ENCODE measurements at places on chromosomes 16 and 17. TPM values are rescaled to one million over a fixed set of nuclear protein-coding genes. Genes with fewer than 3 reads are reported as not detected.

The TEDC2 gene
- total RNA-seq, result not detected

The NXN gene
- 75.9 TPM for total RNA-seq

The RAB37 gene
- total RNA-seq, result 4.1 TPM

The KRT39 gene
- not detected for total RNA-seq

The CCL17 gene
- not detected for total RNA-seq

The ATF7IP2 gene
- total RNA-seq, result 13.3 TPM

The MT3 gene
- 4.3 TPM for total RNA-seq

The SRP68 gene
- 60.6 TPM for total RNA-seq

The SERPINF2 gene
- total RNA-seq, result 2.9 TPM

The PRSS33 gene
- not detected for total RNA-seq

The ZNF263 gene
- total RNA-seq, result 51.3 TPM

The CCL14 gene
- 24.4 TPM for total RNA-seq

The EVPL gene
- 8.0 TPM for total RNA-seq

The SMIM36 gene
- not detected for total RNA-seq

The HOXB1 gene
- 0.27 TPM for total RNA-seq

The RTN4RL1 gene
- total RNA-seq, result 0.55 TPM

The ABCC3 gene
- total RNA-seq, result 1.2 TPM

The PITPNM3 gene
- 13.6 TPM for total RNA-seq

The RAB34 gene
- total RNA-seq, result 205 TPM

The MYH1 gene
- not detected for total RNA-seq

The TBC1D3I gene
- total RNA-seq, result not detected

The CBLN1 gene
- total RNA-seq, result 0.55 TPM

The CRHR1 gene
- total RNA-seq, result not detected

The MYO15B gene
- total RNA-seq, result 33.9 TPM

The ABCA10 gene
- 9.7 TPM for total RNA-seq

The OTOP3 gene
- total RNA-seq, result not detected

The CIBAR2 gene
- not detected for total RNA-seq

The SYT17 gene
- total RNA-seq, result 2.5 TPM

The CAPNS2 gene
- 0.83 TPM for total RNA-seq

The MNT gene
- total RNA-seq, result 7.7 TPM

The SLFN12 gene
- total RNA-seq, result 7.8 TPM

The RHBDL3 gene
- total RNA-seq, result 0.82 TPM

The PTX4 gene
- not detected for total RNA-seq

The FADS6 gene
- total RNA-seq, result not detected

The CDH16 gene
- not detected for total RNA-seq

The RAB11FIP4 gene
- 0.66 TPM for total RNA-seq

The CES1 gene
- 51.5 TPM for total RNA-seq

The PLLP gene
- 3.2 TPM for total RNA-seq

All from sigmoid colon (tissue), 7 donors.